ENCODE measurements at places on chromosomes 11 and 22.

DNA sequence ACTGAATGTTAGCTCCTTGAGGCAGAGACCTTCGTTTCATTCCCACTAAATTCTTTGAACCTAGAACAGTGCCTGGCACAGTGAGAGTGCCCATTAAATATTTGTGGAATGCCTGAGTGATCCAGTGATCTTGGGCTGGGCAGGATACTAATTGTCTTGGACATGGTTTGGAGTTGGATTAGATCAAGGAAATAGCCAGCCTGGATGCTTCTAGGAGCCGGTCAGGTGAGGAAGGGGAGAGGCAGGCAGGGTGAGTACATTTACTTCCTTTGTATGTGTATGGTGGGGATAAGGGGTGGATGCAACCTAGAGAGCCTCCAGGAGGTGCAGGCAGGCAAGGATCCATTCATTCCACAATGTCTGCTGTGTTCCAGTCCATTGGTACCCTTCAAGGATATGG lies 3.6 kb downstream of the SREBF2 start:
- no peak for DNase-seq

- peak; percentile 65 for DNase-seq
These were observed at the start of gene AMPD3 for GRCh38 chr11:10454878-10455631. Gene AMPD3, plus strand, starts transcription at chr11:10455264. Its CDS starts 6,256 bp downstream, at chr11:10461520.

DNA sequence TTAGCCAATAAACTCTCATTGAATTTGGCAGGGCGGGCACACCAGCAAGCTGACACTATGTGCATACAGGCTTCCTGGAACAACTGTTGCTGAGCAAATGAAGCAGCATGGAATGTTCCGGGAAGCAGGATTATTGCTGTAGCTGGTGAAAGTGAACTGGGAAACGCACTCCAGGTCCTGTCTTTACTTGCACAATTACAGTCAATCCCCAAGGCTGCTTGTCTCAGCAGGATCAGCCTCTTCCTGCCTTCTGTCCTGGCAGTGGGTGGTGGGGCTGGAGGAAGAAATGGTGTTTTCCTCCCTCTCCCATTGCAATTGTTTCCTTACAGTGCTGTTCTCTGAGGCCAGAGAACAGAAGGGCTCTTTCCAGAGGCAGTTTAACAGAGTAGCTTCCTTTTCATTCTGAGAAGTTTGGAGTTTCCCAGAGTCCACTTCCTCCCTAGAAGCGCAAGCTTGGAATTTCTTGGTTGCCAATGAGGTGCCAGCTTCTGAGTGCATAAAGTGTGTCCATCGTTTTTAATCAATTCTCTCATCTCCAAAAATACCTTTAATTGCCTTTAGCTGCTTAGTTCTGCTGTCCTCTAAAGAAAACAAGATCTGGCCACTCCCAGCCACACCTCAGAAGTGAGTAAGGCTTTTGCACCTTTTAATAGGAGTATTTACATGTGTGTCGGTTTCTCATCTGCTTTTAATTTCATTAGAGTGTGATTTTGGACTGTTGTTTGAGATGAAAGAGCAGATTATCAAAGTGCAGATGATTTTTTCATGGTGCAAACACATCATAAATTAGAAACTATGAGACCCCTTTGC lies 19.9 kb downstream of the CD44 start:
- DNase-seq = no peak

GRCh38 chr11:24240496-24241175 lies 256.2 kb upstream of the LUZP2 start:
- no peak for DNase-seq
